Small intestine (tissue), 16 donors: ENCODE measurements at places on chromosomes 5 and 9. TPM values are rescaled to one million over a fixed set of nuclear protein-coding genes. Genes with fewer than 3 reads are reported as not detected.

GRCh38 chr9:70504834-70505233 is 90.4 kb upstream of the KLF9 start:
- DNase-seq: no peak

GRCh38 chr5:73319036-73319435 is 129.5 kb downstream of the FOXD1 start:
- DNase-seq: no peak

Gene SYK
- 33.8 TPM for polyA plus RNA-seq

DNA sequence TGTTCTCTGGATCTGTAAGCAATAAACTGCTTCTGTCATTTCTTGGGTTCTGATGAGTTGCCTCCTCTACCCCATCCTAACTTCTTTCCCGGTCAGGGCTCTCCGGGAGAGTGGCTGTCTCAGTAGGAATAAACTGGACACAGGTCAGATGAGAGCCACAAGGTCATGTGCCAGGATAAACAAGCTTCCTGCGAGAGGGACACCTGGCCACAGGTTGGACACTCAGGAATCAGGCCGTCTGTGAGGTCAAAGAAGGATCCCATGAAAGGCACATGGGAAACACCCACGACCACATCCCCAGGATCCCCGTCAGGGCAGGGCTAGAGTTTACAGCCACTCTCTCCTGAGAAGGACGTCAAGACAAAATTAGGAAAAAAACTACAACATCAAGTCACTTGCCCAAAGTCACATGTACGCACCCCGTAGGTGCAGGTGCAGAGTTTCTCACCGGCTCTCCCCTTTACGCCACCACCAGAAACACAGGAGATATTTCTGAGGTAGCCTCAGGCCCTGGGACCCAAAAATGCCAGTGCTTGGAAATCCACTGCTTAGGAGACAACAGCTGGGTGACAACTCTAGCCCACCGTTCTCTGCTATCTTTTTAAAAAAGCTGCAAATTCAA is 28.7 kb downstream of the CCT5 start:
- DNase-seq: no peak

Gene CCL27
- not detected for polyA plus RNA-seq

DNA sequence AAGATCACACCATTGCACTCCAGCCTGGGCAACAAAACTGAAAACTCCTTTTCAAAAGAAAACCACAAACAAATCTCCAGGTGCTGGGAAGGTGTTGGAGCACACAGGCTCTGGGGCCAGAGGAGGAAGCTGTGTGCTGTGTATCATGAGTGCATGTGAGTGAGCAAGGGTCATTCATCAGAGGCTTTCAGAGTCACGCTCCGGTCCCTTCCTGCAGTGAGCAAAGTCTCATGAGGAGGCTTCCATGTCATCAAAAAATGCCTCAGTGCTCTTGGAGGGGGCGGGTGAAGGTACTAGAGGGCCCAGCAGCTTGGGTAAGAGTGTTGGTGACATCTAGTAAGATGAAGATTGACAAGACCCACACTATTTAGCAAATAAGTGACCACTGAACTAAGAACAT is 48.3 kb upstream of the TESK1 start:
- peak; percentile 85 for DNase-seq

DNA sequence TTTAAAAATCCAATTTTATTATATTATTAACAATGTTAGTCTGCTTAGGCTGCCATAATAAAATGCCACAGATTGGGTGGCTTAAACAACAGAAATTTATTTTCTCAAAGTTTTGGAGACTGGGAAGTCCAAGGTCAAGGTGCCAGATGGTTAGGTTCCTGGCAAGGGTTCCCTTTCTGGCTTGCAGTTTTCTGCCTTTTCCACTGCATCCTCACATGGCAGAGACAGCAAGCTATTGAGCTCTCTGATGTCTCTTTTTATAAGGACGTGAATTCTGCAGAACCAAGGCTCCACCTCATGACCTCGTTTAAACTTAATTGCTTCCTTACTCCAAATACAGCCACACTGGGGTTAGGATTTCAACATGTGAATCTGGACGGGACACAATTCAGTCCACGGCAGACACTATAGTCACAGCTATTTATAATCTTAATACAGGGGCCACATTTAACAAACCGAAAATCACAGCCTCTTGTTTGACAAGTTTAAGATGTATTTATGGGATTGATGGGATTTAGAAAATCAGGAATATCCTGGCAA is 174.9 kb upstream of the PUM3 start:
- no peak for DNase-seq

DNA sequence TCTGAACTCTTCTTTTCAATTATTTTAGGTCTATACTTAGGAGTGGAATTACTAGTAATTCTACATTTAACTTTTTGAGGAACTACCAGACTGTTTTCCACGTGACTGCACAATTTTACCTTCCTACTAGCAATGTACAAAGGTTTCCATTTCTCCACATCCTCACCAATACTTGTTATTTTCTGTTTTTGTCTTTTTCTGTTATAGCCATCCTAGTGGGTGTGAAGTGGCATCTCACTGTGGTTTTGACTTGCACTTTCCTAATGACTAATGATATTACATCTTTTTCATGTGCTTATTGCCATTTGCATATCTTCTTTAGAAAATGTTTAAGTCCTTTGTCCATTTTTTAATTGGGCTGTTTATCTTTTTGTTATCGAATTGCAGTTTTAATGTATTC is 136.9 kb upstream of the EGFLAM start:
- DNase-seq: no peak

Gene GRIA1
- polyA plus RNA-seq: 0.04 TPM

Gene JAKMIP2
- polyA plus RNA-seq: 1.0 TPM

DNA sequence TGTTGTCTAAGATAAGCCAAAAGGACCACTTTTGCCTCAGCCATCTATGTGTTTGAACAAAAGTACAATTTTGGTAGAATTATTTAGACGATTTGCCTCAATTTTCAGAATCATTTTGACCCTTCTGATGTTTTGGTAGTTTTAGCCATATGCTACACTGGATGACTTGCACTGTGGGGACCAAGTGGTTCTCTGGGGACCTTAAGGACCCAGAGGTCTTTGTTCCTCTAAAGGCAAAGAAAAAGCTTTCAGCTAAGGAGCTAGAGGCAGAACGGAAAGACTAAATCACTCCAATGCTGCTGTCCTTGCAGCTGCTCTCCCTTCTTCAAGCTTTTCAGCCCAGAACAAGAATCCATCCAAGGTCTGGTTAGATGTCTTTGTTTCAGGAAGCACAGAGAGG is 51.0 kb upstream of the APC start:
- no peak for DNase-seq

- no peak for DNase-seq
Observed at GRCh38 chr5:111224561-111225345, 569 bp downstream of the CAMK4 start.

Gene FBXO4
- polyA plus RNA-seq: 18.1 TPM

Gene TAF11L10
- polyA plus RNA-seq: not detected

Gene TNFSF15
- 0.79 TPM for polyA plus RNA-seq

DNA sequence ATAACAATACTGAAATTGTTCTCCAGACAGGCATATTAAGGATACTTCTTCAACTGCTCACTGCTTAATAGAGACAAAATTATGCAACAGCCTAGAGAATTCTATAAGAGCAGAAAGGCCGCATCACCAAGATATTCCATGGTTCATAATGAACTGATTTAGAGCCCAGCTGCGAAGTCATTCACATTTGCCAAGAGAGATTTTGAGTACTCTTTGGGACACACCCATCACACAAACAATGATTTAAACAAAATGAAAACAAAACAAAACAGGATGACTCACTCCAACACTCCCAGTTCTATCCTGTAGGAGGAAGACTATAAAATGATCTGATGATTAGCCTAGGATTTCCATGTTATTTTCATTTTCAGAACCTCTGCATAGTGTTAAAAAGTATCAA is 145.7 kb upstream of the GNA14 start:
- DNase-seq: no peak

Gene PLAA
- polyA plus RNA-seq: 10.1 TPM

DNA sequence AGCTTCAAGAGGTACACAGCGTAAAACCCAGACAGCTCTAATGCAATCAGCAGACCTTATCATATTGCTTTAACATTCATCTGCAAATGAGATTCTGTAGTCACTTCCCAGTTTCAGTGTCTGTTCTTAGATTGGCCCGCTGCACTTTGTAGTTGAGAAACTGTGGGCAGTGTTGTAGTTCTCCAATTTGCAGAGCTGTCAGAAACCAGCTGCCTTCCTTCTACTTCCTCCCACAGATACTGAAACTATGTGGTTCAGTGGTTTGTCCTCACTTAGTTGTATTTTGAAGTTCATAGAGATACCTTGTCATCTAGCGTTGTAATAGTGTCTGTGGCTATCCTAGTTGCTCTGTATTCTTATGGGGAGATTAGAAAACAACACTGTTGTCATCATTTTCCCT is 39.6 kb upstream of the TRIM36 start:
- no peak for DNase-seq

Gene EGFLAM
- polyA plus RNA-seq: 0.54 TPM

- DNase-seq: no peak
Observed at GRCh38 chr5:12095808-12096281, 191.6 kb upstream of the CTNND2 start.

DNA sequence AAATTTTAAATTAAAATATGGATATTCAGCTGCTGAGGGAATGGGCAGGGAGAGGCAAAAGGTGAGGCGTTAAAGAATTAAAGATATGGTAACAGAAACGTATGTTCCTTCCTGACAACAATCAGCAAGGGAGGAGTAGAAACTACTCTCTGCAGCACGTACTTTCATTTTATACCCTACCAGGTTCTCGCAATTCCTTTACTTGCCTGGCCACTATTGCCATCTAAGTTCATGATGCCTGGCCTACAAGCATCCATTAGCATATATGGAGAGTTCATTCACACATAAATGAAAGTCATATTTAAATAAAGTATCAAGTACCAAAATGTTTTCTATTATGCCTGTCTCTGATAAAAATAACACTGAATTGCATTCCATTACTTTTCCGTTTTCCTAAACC is 125.1 kb downstream of the BNC2 start:
- DNase-seq: no peak

- DNase-seq: no peak
Observed at GRCh38 chr5:150035139-150035895, 34.8 kb downstream of the HMGXB3 start.

- DNase-seq: no peak
Observed at GRCh38 chr5:113219695-113220094, 215.1 kb downstream of the TSSK1B start.

DNA sequence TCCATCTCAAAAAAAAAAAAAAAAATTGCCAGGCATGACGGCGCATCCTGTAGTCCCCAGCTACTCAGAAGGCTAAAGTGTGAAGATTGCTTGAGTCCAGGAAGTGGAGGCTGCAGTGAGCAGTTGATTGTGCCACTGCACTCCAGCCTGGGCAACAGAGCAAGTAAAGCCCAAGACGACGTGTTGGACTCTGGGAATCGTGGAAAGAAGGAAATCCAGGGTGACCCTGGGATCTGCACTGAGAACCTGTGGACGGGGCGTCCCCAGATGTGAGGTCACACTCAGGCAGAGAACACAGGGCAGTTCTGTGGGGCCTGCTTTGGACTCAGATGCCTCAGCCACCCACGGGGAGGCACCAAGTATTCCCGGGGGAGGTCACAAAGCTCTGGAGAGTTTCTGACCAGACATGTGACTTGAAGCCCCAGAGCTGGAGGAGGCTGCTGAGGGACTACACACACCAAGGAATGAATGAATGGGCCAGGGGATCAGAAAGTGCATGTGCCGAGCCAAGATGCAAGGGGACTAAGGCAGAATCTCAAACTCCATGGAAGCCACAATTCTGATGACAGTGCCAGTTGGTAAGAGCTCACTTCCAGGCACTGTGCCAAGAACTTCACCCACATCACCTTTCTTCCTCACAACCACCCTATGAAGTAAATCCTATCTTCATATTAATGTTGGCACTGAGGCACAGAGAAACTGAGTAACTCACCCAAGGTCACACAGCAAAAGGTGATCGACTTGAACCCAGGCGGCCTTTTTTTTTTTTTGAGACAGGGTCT is 12.9 kb downstream of the DYNC2I2 start:
- DNase-seq: no peak

DNA sequence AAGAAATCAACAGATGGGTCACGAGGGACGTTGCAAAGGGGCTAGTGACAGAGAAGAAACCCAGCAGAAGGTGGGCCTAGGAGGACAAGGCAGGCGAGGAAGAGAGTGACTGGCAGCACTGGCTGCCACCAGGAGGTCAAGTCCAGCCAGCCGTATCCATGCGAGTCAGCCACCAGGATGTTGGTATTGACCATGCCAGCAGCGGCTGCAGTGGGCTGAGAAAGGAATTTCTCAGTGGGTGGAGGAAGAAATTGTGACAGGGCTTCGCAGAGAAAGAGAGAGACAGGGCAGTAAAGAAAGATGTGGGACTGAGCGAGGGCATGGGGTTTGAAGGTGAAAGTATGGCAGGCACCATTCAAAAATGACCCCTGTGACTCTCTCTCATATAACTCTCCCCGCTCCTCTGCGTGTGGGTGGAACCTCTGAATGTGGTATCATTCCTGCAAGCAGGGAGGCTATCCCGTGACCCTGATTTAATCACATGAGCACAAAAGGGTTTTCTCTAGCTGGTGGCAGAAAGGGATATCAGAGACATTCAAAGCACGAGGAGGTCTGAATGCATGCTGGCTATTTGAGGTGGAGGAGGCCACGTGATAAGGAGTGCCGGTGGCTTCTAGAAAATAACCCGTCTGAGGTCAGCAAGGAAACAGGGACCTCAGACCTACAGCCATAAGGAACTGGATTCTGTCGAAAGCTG is 45.4 kb upstream of the FBXW11 start:
- DNase-seq: no peak

DNA sequence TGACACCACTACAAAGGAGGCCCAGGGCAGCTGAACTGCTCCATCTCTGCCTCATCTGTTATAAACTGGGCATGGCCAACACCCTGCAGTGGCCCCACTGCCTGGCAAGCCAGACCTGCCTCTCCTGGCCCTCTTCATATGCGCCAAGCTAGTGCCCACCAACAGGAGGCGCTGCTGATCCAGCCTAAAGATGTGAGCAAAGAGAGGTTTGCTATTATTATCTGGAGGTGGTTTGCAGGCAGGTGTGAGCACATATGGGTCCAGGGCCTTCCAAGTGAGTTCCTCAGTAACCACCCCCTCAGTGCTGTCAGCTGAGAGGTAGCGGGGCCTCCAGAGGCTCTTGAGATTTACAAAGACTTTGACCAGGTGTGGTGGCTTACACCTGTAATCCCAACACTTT is 232.2 kb downstream of the SYK start:
- no peak for DNase-seq

Gene IL9
- not detected for polyA plus RNA-seq

- no peak for DNase-seq
Observed at GRCh38 chr9:68482548-68482947, 58.1 kb downstream of the TMEM252 start.

- no peak for DNase-seq
Observed at GRCh38 chr5:1512541-1513291, 11.0 kb downstream of the LPCAT1 start.

Gene PCDHGA12
- polyA plus RNA-seq: 1.5 TPM
